ENCODE measurements at places on chromosomes 6 and 20.

- DNase-seq: no peak
These were observed 275.7 kb downstream of the SOX4 start for GRCh38 chr6:21869085-21869771.

DNA sequence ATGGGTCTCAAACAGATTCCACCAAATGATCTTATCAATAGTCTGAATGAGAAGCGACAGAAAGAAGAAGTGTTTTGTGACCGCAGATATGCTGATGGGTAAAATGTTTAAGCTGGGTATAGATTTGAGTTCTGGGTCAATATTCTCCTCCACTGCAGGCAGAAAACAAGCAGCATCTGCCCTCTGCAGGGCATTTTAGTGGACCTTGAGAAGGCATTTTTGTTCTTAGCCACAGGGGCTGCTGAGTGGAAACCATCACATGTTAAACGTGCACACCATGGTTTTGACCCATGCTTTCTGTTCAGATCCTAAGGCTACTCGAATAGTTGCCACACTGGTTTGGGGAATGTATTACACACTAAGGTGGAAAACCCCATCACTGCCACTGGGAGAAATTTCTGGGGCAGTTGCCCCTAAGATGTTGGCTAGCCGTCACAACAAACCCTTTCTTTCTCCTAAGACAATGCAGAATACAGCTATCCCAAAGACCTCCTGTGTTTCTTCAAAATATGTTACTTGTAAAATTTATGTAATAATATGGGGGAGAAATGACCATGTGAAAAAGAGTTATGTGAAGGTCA lies 5.5 kb downstream of the POU3F2 start:
- DNase-seq: no peak

- DNase-seq: no peak
These were observed 155.0 kb downstream of the CDH26 start for GRCh38 chr20:60113024-60113724.

DNA sequence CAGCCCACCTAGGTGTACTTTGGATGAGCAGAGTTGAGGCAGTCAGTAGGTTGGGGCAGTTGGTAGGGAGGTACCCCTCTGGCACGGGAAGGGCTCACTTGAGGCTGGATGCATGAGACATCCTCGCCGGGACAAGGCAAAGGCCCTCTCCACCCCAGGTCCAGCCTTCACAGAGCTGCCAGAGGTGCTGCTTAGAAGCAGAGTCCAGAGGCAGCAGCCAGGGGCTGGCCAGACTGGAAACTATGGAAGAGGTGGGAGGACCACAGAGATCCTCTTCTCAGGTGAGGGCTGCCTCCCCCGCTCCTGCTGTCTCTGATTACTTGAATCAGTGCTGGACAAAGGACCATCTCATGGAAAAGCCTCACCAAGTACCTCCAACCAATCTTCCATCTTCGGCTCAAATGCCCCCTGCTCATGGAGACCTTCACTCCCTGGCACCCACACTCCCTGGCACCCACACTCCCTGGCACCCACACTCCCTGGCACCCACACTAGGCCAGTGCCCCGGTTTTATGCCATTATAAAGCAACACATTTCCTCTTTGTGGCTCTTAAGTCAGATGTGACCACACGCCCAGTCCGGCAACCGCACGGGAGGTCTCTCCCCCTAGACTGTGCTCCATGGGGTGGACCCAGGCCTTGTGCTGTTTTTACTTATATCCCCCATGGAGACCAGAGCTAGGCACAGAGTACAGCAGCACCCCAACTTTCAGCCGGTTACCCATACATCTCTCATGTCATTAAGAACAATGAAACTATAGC lies 100.1 kb downstream of the YTHDF1 start:
- no peak for DNase-seq

- no peak for DNase-seq
These were observed 86.3 kb downstream of the GMPR start for GRCh38 chr6:16324606-16325225.

DNA sequence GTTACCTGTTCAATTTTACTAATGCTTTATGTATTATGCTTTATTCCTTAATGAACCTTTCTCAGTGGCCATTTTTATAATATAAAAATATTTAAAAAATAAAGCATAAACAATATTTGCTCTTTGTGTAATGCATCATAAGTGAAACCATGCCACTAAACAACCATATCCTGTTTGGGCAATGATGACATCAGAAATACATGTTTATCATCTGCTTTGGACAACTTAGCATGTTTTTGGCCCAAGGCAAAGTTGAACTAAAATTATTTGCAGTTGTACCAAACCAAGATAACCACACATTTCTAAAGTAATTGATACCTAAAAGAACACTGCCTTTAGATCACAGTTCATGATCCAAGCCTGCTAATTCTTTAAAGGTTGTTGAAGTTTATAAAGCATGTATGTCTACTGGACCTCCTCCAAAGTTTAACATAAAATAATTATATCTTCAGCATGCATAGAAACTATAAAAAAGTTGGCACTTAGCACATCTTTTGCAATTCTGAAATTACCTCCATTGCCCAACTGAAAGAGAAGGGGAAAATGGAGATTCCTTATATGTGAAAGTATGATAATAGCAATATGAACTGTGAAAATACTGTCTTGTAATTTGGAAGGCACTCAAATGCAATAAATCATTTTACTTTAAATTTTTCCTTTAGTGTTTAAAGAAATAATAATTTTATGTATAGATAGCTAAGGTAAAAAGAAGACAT lies 325.6 kb upstream of the RUNX2 start:
- no peak for DNase-seq

DNA sequence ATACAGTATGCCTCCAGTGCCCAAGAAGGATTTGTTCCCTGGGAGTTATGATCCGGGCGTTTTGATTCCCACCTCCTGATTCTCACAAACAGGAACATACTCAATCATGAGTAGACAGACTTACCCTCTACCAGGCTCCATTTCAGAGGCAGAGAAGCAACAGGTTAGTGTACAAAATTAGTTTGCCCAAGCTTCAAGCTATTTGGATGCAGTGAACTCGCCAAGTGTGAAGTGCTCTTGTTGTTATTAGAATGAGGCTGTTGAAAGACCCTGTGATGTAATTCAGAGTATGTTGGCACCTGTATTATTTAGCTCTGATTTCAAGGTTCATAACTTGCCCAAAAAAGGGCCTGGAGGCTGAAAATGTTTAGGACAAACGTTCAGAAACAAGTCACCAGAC lies 247.0 kb downstream of the PHACTR1 start:
- no peak for DNase-seq

DNA sequence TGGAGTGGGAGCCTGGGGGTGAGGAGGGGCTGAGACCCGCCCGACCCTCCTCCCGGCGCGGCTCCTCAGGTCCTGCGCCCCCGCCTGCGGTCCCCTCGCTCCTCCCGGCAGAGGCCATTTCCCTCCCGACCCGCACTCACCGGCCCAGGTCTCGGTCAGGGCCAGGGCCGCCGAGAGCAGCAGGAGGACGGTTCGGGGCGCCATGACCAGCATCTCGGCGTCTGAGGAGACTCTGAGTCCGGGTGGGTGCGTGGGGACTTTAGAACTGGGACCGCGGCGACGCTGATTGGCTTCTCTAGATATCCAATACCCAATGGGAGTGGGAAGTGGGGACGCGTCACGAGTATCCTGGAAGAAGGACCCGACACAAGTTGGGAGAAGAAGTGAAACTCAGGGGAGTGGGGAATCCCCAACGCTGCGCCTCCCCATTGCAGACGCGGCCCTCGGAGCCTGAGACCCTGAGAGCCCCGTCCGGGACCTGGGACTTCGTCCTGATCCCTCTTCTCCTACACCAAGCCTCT lies at the start of gene HLA-B:
Gene HLA-B (minus strand): TSS at position 234 of the 521 bp plus-strand sequence. CDS start 21 bp downstream, at position 213.
- peak; percentile 76 for DNase-seq

GRCh38 chr6:10685092-10685915 lies 9.1 kb downstream of the C6orf52 start:
- no peak for DNase-seq

- no peak for DNase-seq
These were observed 4.9 kb downstream of the BPIFB1 start for GRCh38 chr20:33287884-33288283.

DNA sequence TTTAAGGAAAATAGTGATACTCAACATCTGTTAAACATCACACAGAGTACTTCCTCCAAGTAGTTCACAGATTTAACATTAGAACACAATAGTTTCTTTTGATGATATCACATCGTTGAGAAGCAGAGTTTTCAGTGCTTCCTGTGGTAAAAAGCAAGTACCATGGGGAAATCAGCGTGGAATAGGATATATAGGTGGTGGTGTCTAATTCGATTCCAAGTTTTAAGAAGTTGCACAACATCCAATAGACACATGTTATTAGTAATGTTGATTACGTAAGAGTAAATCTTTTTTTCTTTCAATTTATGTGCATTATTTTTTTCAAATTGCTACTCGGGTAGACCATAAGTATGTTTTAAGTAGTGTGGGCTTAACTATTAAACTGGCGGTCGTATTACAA lies 360.7 kb downstream of the NKAIN2 start:
- no peak for DNase-seq

DNA sequence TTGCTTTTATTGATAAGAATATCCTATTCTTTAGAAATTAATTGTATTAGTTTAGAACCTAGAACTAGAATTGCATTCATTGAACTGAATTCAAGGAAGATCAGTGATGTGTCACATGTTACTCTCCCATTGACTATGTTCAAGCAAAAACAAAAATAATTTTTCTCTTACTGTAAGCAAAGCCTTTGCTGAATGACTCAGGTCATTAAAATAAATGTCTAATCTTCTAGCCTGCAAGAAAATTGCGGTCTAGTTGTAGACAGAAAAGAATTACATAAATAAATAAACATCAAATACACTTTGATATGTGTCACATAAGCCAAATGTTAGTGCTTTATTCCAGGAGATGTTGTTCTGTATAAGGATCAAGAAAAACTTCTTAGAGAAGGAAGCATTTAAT lies 387.9 kb downstream of the ADGRB3 start:
- no peak for DNase-seq

- no peak for DNase-seq
These were observed 149.7 kb downstream of the MTHFD1L start for GRCh38 chr6:151015101-151015700.

GRCh38 chr6:142716097-142716496 lies 228.9 kb downstream of the HIVEP2 start:
- DNase-seq: no peak

- DNase-seq: no peak
These were observed 37.1 kb upstream of the YWHAB start for GRCh38 chr20:44848254-44849015.

DNA sequence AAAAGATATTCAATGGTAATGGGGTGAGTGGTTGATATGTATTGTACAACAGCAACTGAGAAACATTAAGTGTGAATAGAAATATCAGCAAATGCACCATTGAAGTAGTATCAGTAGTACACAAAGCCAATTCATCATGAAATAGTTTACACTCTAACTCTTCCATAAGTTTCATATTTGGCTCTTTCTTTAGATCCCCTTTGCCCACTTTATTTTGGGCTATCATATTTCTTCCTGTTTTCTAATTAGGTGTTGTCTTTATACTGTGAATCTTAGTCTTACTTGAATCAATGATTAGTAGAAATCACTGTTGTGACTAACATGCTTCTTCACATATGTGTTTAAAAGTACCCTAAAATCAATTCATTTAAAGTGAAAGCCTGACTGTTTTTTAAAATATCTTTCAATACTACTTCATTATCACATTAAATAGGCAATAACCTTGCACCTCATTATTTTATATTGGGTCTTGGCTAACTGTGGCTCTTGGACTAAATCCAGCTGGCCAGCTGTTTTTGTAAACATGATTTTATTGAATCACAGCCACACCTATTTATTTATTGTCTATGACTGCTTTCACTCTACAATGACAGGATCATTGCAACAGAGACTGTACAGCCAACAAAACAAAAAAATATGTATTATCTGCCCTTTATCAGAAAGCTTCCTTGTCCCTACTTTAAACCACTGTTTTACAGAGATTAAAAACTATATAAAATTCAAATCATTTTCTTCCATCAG lies 38.9 kb downstream of the EYS start:
- no peak for DNase-seq

- no peak for DNase-seq
These were observed 81.9 kb upstream of the CCDC28A start for GRCh38 chr6:138691595-138692057.

DNA sequence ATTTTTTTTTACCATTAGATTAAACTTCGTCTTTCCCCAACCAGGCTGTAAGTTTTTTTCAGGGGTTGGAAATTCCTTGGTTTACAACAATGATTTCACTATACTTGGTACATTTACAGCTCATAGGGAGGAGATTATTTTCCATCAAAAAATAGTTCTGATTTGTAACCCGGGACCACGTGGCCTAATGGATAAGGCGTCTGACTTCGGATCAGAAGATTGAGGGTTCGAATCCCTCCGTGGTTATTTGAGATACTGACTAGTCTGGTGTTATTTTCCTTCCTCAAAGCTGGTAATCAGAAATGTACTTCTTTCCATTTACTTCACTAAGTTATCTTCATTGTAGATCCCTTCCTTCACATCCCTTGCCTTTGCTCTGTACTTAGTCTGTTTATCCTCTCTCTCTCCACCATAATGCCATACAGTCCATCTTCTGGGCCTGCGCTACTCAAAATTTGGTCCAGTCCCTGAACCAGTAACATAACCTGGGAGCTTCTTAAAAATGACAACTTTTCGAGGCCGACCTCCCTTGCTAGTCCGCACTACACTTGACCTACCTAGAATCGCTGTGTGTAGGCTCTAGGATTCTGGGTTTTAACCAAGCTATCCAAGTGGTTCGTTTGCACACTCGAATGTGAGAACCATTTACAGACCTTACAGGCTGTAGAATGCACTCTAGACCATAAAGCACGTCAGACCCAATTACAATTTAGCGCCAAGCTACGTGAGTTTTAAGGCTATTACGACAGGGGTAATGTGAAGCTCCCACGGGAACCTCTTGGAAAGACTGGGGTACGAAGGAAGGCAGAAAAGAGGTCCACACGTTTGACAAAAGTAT lies 42.1 kb upstream of the BTN3A2 start:
- peak; percentile 80 for DNase-seq

GRCh38 chr6:91669871-91670268 lies 1083.0 kb upstream of the MAP3K7 start:
- DNase-seq: no peak

GRCh38 chr6:170030821-170031471 lies 259.9 kb downstream of the DLL1 start:
- peak; percentile 33 for DNase-seq

- DNase-seq: no peak
These were observed 251.4 kb upstream of the MANEA start for GRCh38 chr6:95325916-95326315.

DNA sequence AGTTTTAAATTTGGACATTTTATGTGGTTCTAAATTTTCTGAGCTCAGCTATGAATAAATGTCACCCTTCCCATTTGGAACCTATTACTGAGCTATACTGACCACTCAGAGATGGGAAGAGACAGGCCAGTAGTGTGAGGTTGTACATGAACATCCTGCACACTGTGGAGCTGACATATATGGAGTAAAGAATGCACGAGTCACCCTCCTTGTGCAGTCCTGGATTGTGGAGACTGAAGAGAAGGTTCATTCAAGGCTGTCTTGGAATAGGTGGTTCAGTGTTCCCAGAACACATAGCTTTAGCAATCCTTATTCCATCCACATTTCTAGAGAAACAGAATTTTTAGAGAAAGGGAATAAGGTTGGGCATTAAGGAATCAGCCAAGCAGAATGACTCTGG lies 50.3 kb upstream of the OGFRL1 start:
- no peak for DNase-seq

Data from activated CD8-positive, alpha-beta memory T cell treated with anti-CD3 and anti-CD28 coated beads, Interleukin-2, amount 50 U/mL, for 48 hours (primary cell).